ENCODE measurements at places on chromosomes 16 and 17. TPM values are rescaled to one million over a fixed set of nuclear protein-coding genes. Genes with fewer than 3 reads are reported as not detected.

The GOSR2 gene
- total RNA-seq = 78.3 TPM

The SPAG7 gene
- total RNA-seq = 112 TPM

The ADGRG3 gene
- total RNA-seq = not detected

The GNAO1 gene
- not detected for total RNA-seq

The TBX4 gene
- not detected for total RNA-seq

The CTRB2 gene
- total RNA-seq = not detected

Measured in MCF 10A (cell line).